Stimulated activated CD4-positive, alpha-beta T cell treated with anti-CD3 and anti-CD28 coated beads, Interleukin-4, amount 100 ng/mL, for 48 hours (primary cell): ENCODE measurements at places on chromosomes 13 and 19.

DNA sequence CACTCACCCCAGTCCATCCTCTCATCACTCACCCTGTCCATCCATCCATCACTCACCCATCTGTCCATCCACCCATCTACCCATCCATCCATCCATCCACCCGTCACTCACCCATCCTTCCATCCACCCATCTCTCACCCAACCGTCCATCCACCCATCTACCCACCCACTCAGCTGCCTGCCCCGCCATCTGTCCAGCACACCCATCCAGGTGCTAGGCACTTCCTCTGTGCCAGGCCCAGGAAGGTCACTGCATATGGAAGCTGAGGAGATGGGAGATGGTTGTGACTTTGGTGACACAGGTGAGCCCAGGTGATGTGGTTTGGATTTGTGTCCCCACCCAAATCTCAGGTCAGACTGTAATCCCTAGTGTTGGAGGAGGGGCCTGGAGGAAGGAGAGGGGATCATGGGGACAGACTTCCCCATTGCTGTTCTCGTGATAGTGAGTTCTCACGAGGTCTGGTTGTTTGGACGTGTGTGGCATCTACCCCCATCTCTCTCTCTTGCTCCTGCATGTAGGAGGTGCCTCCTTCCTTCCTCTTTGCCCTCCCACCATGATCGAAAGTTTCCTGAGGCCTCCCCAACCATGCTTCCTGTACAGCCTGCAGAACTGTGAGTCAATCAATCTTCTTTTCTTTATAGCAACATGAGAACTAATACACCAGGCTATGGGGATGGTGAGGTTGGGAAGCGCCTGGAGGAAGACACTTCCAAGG, 15.9 kb upstream of the C13orf46 start:
- DNase-seq, result no peak

DNA sequence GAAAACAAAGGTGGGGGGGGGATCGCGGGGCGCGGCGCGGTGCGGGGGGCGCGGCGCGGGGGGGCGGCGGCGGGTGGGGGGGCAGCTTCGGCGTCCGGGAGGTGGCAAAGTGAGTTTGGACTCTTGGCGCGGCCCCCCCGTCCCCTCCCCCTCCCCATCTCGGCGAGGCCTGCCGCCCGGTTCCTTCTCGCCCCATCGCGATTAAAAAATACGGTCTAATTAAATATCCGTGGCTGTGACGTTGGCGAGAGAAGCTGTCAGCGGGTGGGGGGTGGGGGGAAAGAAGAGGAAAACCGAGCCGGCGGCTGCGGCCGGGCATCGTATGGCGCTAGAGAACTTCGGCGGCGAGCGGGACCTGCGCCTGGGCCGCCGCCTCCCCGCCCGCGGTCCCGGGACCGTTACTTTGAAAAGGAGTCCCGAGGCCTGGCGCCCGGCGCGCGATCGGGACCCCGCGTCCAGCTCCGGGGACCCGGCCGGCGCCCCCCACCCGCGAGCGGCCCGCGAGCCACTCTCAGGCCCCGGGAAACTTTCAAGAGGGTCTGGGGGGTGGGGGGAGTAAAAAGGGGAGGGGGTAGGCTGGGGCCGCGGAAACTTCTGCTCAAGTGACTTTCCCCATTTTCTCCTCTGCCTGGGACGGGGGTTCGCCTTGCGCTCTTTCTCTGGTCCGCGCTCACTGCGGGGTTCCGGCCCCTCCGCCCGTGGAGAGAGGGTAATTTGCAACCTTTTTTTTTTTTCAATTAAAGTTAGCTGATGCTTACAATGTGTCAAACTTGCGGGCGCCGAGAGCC, 146.3 kb upstream of the ZNF536 start:
- DNase-seq, result no peak

- DNase-seq, result no peak
Observed at GRCh38 chr19:41309180-41310032, 566 bp upstream of the CCDC97 start.

GRCh38 chr19:49845414-49845813, 5.5 kb upstream of the PTOV1 start:
- DNase-seq, result no peak

- DNase-seq, result no peak
Observed at GRCh38 chr13:30861163-30861562, 44.9 kb upstream of the MEDAG start.
